T-cell (primary cell): ENCODE measurements at places on chromosomes 7 and 10.
A peak's percentile ranks its signal among the peaks of the same experiment; 100 is the strongest.

- DNase-seq = no peak
These were observed 58.9 kb downstream of the COL17A1 start for GRCh38 chr10:104026762-104027161.

DNA sequence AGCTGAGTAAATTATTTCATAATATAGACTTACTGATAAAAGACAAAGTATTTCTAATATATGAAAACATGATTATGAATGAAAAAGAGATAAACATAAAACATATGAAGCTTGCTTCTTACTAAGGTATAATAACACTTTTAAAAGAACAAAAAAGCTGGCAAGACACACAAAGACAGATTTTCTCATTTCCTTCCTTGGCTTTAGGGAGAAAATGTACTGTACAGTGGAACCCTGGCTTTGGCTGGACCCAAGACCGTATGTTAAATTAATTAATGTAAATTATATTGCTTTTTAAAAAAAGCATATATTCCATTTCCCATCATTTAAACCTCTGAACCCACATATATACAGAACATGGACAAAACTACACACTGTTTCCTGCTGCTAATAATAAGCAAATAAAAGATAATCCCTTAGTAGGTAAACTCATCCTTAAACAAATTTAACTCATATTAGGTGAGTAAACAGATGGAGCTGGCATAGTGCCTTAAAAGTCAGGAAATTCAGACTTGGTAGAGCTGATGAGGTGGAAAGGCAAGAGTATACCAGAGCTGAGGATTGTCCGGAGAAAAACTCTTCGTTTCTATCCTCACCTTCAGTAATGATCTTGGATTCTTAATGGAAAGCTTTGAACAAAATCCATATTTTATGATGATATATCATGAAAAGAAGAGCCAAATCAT lies 1016.4 kb upstream of the KCND2 start:
- DNase-seq = no peak

GRCh38 chr7:7789551-7789988 lies 71.2 kb upstream of the RPA3 start:
- DNase-seq = no peak

GRCh38 chr7:140551355-140552239 lies 72.3 kb upstream of the MKRN1 start:
- DNase-seq = no peak

GRCh38 chr7:143205560-143206293 lies 16.1 kb upstream of the TAS2R40 start:
- DNase-seq = peak; percentile 14

GRCh38 chr10:110317866-110318850 lies 13.4 kb upstream of the SMNDC1 start:
- no peak for DNase-seq

DNA sequence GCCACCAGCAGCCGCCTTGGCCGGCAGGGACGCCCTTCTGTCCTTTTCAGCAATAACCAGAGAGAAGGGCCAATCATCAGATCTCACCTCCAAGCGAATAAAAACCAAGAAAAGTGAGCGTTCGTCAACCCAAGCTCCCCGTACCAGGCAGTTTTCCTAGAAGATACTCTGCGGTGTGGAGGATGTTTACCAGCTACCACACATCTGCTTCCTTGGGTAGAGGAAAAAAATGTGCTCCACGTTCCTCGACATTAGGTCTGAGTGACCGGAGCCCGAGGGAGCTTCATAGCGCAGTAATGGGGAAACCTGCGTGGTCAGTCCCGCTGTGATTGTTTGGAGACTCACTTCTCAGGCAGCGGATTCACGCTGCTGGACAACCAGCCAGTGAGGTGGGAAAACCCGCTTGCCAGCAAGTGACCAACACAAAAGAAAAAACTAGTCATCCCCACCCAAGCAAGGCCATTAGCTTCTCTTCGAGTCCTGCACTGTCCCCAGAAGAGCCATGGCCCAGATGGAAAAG lies 73.0 kb downstream of the ZRANB1 start:
- DNase-seq = no peak

- DNase-seq = no peak
These were observed 50.9 kb downstream of the EBF3 start for GRCh38 chr10:129912986-129913695.

DNA sequence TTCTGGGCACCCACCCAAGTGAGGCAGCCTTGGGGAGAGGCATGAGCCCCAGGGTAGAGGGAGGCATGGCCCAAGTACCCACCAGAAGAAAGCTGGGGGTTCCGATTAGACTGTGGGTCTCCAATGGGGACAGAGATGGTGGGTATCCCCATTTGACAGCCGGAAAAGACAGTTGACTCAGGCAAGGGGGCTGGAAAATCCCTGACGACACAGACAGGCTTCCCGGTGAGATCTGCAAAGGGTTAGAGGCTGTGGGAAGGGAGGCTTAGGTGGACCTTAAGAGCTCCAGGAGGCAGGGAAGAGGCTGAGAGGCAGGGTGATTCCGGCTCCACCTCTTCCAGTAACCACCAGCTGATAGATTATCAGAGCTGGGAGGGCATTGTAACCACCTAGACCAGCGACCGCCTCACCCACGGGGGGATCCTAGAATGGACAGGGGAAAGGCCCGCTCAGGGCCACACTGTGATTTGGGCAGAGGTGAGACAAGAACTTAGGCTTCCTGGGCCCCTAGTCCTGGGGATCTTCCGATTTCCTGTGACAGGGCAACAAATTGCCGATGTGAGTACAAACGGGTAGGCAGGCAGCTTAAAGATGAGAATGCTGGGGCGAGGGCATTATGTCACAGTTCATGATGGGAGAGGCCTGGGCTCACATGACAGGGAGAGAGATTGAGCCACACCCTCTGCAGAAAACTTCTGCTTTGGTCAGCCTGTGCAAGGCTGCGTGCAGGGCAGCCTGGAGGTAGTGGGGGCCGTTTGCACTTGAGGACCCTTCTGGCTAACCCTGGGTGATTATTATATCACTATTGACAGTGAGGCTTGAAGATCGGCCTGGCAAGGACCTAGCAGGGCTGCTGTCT lies 5.4 kb downstream of the TBATA start:
- no peak for DNase-seq

DNA sequence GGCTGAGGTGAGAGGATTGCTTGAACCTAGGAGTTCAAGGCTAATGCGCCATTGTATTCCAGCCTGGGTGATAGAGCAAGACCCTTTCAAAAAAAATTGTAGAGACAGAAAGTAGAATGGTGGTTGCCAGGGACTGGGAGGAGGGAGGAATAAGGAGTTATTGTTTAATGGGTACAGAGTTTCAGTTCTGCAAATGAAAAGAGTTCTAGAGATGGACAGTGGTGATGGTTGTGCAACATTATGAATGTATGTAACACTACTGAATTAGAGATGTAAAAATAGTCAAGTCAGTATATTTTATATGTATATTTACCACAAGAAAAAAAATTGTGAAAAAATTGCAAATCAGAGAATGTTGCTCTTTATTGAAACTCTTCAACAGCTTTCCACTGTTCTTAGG lies 266.5 kb upstream of the NPY start:
- DNase-seq = no peak
